Adrenal gland (tissue), 19 donors: ENCODE measurements at places on chromosomes 13 and 19. TPM values are rescaled to one million over a fixed set of nuclear protein-coding genes. Genes with fewer than 3 reads are reported as not detected.

GRCh38 chr13:107865643-107866031 lies 349.7 kb downstream of the LIG4 start:
- no peaks in the 10 kb centered on the region for H3K36me3 ChIP-seq
- no peak for DNase-seq
- peaks cover 24% of the 10 kb centered on the region for H3K27me3 ChIP-seq
- H3K4me1 ChIP-seq = no peaks in the 10 kb centered on the region
- no peak overlapping the region for H3K27ac ChIP-seq
- no peak overlapping the region for H3K4me3 ChIP-seq

The EPSTI1 gene
- 27.6 TPM for total RNA-seq

DNA sequence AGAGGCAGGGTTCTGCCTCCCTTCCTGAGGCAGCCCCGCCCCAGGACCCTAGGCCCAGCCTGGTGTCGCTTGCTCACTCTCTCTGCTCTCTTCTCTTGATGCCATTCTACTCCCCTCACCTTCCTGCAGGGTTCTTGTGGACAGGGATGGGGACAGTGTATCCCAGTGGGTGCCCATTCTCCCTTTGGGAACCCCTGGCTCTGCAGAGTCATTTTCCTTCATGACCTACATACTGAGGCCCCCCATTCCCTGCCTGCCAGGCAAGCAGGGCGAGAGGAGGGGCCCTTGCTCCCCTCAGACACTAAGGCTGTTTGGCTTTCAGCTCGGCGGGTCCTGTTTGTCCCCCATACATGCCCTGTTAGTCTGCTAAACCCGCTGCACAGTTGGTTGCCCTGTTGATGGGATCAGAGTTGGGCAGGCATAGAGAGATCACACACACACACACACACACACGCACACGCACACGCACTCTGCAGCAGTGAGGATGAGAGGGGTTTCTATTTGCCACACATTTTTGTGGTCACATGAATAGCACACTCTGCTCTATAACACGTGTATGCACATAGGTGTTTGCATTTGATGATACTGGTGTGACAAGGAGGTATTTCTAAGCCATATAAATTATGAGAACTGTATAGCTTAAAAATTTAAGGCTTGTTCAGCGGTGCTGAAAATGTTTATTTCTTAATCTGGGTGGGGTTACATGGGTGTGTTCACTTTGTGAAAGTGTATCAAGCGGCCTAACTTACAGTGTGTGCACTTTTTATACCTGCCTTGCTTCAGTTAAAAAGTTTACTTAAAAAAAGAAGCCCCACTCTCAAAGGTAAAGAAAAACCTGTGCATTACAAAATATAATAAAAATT lies 20.3 kb downstream of the NFIX start:
- no peak for DNase-seq
- H3K27ac ChIP-seq = no peak overlapping the region
- no peaks in the 10 kb centered on the region for H3K27me3 ChIP-seq
- H3K4me1 ChIP-seq = peaks cover 31% of the 10 kb centered on the region

The PABPC3 gene
- not detected for total RNA-seq

GRCh38 chr13:52846567-52847321 lies 1.7 kb downstream of the PCDH8 start:
- H3K4me1 ChIP-seq = peaks cover 16% of the 10 kb centered on the region
- peak; percentile 35 for DNase-seq
- H3K4me3 ChIP-seq = no peak overlapping the region
- H3K27me3 ChIP-seq = peaks cover 79% of the 10 kb centered on the region
- no peak overlapping the region for H3K27ac ChIP-seq
- H3K36me3 ChIP-seq = no peaks in the 10 kb centered on the region

DNA sequence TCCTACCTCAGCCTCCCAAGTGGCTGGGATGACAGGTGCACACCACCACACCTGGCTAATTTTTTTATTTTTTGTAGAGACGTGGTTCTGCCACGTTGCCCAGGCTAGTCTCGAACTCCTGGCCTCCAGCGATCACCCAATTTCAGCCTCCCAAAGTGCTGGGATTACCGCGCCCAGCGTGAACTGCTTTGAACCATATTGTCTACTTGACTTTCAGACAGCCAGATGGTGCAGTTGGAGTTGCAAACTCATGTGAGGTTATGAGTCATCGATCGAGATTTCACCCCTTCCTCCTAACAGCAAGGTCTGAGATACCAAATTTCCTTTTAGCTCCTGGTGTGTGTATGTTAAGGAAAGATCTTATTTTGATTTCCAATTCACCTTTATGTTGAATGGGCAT lies 2.7 kb downstream of the SLC27A1 start:
- no peaks in the 10 kb centered on the region for H3K36me3 ChIP-seq
- no peaks in the 10 kb centered on the region for H3K27me3 ChIP-seq
- peaks cover 34% of the 10 kb centered on the region for H3K4me1 ChIP-seq
- DNase-seq = peak; percentile 69
- H3K4me3 ChIP-seq = no peak overlapping the region

The SLC46A3 gene
- 21.7 TPM for total RNA-seq

DNA sequence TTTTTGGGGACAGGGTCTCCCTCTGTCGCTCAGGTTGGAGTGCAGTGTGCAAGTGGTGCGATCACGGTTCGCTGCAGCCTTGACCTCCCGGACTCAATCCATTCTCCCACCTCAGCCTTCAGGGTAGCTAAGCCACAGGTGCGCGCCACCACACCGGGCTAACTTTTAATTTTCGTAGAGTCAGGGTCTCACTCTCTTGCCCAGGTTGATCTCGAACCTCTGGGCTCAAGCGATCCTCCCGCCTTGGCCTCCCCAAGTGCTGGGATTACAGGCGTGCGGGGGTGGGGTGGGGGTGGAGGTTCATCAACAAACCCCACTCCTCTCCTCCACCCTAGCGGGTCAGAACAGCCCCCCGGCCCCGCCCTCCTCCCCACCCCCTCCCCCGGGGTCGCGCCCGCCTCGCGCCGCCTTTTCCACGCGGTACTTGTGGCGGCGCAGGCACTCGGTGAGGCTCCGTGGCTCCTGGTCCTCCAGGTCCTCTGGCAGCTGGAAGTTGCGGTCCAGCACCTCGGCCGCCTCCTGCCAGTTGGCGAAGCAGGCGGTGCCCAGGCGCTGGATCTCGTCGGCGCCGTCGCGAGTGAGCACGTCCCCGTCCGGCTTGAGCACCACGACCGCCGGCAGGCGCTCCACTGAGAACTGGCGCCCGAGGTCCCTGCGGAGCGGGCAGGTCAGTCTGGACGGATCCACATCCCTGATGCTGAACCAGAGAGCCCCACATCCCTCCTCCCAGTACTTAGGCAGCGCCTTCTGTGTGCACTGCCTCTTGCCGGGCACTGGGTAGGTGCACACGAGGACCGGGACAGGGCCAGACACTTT lies 5.2 kb downstream of the NXNL1 start:
- no peak overlapping the region for H3K27ac ChIP-seq
- DNase-seq = no peak
- peaks cover 1% of the 10 kb centered on the region for H3K4me1 ChIP-seq
- no peaks in the 10 kb centered on the region for H3K36me3 ChIP-seq
- H3K4me3 ChIP-seq = no peak overlapping the region
- peaks cover 17% of the 10 kb centered on the region for H3K27me3 ChIP-seq

DNA sequence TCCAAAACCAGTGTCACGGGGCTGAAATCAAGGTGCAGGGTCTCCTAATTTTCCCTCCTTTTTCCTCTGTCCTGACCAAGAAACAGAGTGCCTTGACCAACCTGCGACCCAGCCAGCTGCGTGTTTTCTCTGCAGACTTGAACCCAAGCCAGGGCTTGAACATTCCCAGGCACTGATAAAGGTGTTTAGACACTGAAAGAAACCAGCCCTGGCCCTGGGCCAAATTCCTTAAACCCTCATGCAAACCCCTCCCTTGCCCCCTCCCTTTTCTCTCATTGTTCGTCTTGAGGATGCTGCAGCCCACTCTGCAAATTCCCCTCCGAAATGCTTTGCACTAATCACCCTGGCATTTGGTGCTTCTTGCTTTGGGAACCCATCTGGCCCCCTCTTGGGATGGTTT lies 9.5 kb upstream of the FFAR2 start:
- no peak overlapping the region for H3K4me3 ChIP-seq
- H3K36me3 ChIP-seq = no peaks in the 10 kb centered on the region
- H3K27ac ChIP-seq = no peak overlapping the region
- peaks cover 39% of the 10 kb centered on the region for H3K4me1 ChIP-seq
- no peaks in the 10 kb centered on the region for H3K27me3 ChIP-seq

- peaks cover 9% of the 10 kb centered on the region for H3K4me1 ChIP-seq
- no peaks in the 10 kb centered on the region for H3K27me3 ChIP-seq
- no peak for DNase-seq
- no peak overlapping the region for H3K4me3 ChIP-seq
- no peak overlapping the region for H3K27ac ChIP-seq
Measured at GRCh38 chr13:20044086-20044485, 85.6 kb downstream of the ZMYM2 start.

The GSX1 gene
- not detected for total RNA-seq

GRCh38 chr13:37173214-37173613 lies 67.8 kb upstream of the CSNK1A1L start:
- no peak for DNase-seq
- no peak overlapping the region for H3K4me3 ChIP-seq
- no peaks in the 10 kb centered on the region for H3K4me1 ChIP-seq

The CYP2F1 gene
- not detected for total RNA-seq

The RNF126 gene
- 28.4 TPM for total RNA-seq

- H3K27me3 ChIP-seq = peaks cover 70% of the 10 kb centered on the region
- no peak overlapping the region for H3K4me3 ChIP-seq
- no peak overlapping the region for H3K27ac ChIP-seq
- no peak for DNase-seq
Measured at GRCh38 chr19:29529646-29530539, 4.1 kb downstream of the VSTM2B start.

The BCAM gene
- total RNA-seq = 18.6 TPM

- H3K4me3 ChIP-seq = no peak overlapping the region
- H3K27ac ChIP-seq = no peak overlapping the region
- H3K27me3 ChIP-seq = no peaks in the 10 kb centered on the region
- H3K36me3 ChIP-seq = no peaks in the 10 kb centered on the region
- H3K4me1 ChIP-seq = no peaks in the 10 kb centered on the region
- DNase-seq = peak; percentile 36
Measured at GRCh38 chr19:52086481-52086880, 9.1 kb downstream of the ZNF841 start.
